ENCODE measurements at places on chromosomes 6 and 20. TPM values are rescaled to one million over a fixed set of nuclear protein-coding genes. Genes with fewer than 3 reads are reported as not detected.

DNA sequence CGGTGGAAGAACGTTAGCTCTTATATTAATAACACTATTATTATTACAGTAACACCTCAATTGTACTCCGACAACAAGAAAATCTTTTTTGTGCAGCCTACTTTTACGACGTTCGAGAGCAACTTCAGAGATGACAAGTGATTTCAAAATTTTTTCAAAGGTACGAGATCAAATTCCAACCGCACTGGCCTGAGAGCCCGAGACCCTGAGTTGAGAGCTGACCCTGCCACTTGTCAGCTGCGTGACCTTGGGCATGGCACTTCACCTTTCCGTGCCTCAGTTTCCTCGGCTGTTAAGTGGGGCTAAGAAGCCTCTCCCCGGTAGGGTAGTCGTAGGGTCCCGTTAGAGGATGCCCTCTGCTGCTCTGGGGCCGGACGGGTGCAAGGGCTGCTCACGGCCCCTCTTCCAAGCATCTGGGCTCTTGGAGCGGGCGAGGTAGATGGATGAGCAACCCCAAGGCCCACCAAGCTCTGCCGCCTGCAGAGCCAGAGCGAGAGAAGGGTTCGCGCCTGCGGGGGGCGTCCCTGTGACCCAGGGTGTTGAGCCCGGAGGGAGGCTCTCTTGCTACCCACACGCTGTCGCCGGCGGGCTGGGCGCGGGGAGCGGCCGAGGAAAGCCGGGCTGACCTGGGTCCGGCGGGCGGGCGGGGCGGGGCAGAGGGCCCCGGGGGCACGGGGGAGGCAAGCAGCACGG, 510 bp downstream of the NDRG3 start:
- no peak for DNase-seq

GRCh38 chr20:44688053-44688625, 27.0 kb upstream of the CCN5 start:
- no peak for DNase-seq

DNA sequence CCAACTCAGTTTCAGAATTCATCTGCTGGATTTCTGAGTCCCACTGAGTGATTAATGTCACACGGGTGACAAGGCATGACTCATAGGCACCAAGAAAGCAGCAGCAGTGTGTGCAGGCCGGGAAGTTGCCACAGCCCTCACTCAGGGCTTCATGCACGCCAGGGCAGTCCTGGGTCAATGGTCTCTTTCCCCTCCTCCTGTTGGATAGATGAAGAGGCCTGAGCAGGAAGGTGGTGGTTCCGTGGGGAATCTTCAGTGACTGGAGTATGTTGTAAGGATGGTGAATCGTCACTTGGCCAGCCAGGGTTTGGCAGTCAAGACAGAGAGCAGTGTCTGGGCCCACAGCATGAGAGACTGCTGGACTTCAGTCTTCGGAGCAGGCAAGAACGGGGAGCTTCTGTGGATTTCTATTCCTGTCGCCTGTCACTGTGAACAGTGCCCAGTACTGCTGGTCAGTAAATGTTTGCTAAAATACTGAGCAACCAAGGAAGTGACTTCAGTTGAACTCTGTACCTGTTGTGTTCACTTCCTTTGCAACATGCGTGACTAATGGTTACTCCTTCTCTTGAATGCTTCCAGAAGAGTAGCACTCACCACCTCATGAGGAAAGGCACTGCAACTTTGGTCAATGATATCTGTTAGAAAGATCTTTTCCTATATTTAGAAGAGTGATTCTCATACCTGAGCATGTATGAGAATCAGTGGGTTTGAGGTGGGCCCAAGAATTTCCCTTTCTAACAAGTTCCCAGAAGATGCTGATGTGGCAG, 62.0 kb upstream of the CD93 start:
- no peak for DNase-seq

- DNase-seq, result no peak
Observed at GRCh38 chr6:70312165-70312745, 9.4 kb upstream of the COL9A1 start.

DNA sequence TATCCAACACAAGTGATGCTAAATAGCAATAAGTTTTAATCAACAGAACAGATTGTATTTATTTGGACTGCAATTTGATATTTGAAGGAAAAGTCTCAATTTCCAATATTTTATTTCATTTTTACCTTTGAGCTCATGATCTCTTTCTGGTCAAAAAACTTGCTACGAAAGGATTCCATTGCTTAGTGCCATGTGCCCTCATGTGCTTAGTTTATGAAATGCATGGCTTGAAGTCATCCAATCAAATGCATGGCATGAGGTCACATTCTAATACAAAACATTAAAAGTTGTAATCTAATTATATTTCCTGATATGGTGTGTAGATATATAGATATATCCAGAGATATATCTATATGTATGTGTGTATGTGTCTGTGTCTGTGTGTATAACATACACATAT, 321.2 kb upstream of the ADGRB3 start:
- DNase-seq, result no peak

DNA sequence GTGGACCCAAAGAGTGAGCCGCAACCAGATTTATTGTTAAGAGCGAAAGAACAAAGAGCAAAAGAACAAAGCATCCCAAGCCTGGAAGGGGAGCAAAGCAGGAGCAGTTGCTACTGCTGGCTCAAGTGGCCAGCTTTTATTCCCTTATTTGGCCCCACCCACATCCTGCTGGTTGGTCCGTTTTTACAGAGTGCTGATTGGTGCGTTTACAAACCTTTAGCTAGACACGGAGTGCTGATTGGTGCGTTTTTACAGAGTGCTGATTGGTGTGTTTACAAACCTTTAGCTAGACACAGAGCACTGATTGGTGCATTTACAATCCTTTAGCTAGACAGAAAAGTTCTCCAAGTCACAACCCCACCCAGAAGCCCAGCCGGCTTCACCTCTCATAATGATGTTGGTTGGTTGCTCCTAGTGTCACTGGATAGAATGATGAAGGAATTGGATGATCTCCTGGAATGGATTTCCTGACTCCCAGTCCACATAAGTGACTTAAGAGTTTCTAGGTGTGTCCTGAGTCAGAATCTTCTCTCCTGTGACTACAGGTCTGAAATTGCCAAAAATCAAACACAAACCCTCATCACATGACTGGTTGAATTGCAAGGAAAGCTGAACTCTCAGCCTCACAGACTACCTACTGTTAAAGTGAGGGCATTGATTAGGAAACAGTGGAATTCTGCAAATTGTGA, 52.1 kb upstream of the CAP2 start:
- no peak for DNase-seq

DNA sequence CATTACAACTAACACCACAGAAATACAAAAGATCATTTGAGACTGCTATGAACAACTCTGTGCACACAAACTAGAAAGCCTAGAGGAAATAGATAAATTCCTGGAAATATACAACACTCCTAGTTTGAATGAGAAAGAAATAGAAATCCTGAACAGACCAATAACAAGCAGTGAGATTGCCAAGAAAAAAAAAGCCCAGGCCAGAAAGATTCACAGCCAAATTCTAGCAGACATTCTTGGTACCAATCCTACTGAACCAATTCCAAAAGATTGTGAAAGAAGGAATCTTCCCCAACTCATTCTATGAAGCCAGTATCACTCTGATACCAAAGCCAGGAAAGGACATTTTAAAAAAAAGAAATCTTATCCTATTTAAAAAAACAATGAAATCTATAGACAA, 7.0 kb upstream of the CDK19 start:
- no peak for DNase-seq

- DNase-seq, result no peak
Observed at GRCh38 chr20:36908603-36909002, 32.7 kb downstream of the TLDC2 start.

- DNase-seq, result no peak
Observed at GRCh38 chr6:146855889-146856288, 257.1 kb downstream of the ADGB start.

DNA sequence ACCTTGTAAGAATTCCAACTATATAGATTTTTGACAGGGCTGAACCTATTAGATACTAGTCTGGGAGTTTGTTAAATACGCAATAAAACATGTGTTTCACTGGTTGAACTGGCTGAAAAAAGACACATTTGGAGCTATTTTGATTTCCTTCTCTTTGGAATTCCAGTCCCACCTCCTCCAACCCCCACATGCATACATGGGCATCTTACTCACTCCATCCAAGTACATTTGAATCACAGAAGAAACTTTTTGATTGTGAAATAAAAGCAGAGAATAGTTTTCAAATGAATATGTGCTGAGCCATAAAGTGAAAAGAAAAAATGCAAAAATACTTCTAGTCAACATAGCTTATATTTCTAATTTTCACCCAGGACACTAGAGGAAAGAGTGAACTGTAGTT, 33.9 kb upstream of the STXBP5 start:
- no peak for DNase-seq

- DNase-seq, result no peak
Observed at GRCh38 chr6:25150031-25150430, 129.1 kb upstream of the CARMIL1 start.

GRCh38 chr20:35311409-35311808, 19.2 kb upstream of the FAM83C start:
- no peak for DNase-seq

GRCh38 chr6:3603340-3604130, 146.7 kb upstream of the SLC22A23 start:
- no peak for DNase-seq

Gene RHAG
- total RNA-seq, result not detected

Gene FKBP1C
- total RNA-seq, result 0.89 TPM

Gene SLC22A7
- total RNA-seq, result not detected

Gene TRIM15
- not detected for total RNA-seq

Gene MYLK2
- 0.42 TPM for total RNA-seq

Gene FAM83D
- total RNA-seq, result 12.6 TPM

Gene HLA-DQA1
- not detected for total RNA-seq

Gene HRH3
- not detected for total RNA-seq
